Germinal center (tissue), 1 donor: ENCODE measurements at places on chromosomes 4 and X.

- DNase-seq = no peak
Observed at GRCh38 chr4:54255881-54256280, 26.8 kb downstream of the PDGFRA start.

DNA sequence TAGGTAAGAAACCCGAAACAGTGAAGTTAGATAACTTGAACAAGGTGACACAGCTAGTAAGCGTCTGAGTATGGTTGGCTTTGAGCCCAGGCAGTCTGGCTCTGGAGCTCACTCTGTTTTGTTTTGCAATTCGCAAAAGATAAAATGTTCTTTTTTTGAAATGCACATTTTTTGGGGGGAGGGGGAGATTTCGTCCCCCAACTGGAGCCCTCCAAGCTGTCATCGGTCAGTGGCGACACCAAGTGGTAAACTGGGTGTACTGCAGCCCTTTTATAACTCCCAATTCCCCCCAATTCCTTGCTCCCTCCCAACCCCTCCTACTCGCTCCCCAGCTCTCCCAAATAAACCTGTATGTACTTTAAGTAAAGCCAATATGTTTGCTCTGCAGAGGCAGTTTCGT is 2.8 kb upstream of the CLCN5 start:
- DNase-seq = peak; percentile 9

- DNase-seq = peak; percentile 75
Observed at GRCh38 chr4:185039508-185040273, 21.4 kb downstream of the HELT start.

GRCh38 chrX:20015945-20016615 is 25.2 kb upstream of the BCLAF3 start:
- no peak for DNase-seq

- DNase-seq = no peak
Observed at GRCh38 chr4:163764569-163764968, 270.1 kb downstream of the TMA16 start.

DNA sequence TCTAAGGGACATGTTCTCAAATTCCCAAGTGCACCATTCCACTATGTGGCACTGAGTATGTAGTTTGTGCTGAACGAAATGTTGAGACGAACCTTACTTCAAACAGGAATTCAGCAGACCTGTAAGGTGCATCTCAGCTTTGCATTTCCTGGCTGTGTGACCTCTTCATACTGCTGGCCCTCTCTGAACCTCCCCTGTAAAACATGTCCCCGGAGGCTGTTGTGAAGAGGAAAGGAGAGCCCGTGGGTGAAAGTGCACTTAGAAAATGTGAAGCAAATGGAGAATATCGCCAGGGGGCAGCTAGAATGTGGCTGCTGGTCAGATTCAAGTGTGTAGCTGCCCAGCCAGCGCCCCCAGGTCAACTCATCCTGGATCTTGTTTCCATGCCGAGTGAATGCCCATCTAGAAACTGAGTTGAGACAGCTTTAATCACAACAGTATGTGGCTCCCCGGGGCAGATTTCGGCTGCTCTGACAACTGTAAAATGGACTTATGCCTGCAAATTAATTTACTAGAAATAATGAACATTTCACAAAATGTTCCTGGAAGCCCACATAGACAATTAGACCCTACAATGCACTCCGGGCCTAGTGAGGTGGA is 263.3 kb downstream of the EVC2 start:
- no peak for DNase-seq

DNA sequence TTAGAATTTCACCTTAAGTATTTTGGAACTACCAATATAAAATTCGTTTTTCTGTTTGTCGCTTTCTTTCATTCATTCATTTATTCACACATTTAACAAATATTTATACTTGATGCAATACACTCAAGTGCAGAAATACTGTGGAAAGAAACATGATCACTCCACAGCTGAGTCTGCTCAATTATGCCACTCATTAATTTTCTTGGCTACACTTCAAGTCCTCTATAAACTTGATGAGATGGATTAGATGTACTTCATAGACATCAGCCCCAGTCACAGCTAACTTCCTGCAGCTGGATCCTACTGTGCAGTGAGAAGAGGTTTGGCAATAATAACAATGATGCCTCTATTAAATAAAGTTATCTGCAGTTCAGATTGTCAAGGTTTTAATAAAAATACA is 208.1 kb downstream of the PDGFC start:
- no peak for DNase-seq

GRCh38 chr4:39609454-39609931 is 29.2 kb downstream of the SMIM14 start:
- DNase-seq = no peak

DNA sequence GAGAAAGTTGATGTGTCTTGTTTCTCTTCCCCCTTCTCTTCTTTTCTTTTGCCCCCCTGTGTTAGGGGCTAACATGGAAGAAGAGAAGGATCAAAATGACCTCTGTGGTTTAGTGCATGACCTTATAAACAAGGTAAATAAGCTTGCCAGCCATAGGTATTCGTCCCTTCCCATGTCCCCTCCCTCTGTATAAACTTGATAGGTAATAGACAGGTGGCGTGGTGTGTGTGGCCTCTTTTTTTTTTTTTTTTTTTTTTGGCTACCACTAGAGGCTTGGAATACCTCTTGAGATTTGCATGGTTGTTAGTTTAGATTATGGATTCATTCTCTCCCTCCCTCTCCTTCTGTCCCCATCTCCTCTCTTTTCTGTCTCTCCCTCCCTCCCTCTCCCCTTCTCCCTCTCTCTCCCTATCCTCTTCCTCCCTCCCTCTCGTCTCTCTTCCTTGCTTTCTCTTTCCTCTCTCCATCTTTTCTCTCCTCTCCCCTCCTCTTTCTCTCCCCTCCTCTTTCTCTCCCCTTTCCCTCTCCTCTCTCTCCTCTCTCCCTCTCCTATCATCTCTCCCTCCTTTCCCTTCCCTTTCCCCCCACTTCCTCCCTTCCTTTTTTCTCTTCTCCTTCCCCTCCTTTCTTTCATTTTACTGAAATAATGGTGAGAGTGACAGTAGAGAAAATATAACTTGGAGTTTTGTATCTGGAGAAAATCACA is 134.4 kb downstream of the AFF1 start:
- no peak for DNase-seq

DNA sequence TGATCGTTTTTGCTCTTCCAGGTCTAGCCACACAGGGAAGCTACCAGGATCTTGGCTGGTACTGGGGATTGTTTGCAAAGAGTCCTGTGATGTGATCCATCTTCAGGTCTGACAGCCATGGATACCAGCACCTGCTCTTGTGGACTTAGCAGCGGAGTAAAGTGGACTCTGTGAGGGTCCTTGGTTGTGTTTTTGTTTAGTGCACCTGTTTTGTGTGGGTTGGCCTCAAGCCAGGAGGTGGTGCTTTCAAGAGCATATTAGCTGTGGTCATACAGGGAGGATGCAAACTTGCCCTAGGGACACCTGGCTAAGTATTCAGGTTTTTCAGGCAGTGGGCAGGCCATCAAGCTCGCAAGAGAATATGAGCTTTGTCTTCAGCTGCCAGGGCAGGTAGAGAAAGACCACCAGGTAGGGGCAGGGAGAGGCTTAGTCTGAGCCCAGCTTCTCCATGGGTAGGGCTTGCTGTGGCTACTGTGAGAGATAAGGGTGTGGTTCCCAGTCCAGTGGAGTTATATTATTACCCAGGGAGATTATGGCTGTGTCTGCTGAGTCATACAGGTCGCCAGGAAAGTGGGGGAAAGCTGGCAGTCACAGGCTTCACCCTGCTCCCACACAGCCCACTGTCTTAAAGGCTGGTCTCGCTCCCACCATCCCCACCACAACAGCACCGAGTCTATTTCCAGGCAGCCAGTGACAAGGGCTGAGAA is 293.7 kb downstream of the PCDH18 start:
- DNase-seq = no peak

GRCh38 chr4:48943387-48943786 is 36.8 kb upstream of the OCIAD2 start:
- DNase-seq = no peak

GRCh38 chr4:1277667-1278665 is 11.7 kb upstream of the MAEA start:
- DNase-seq = no peak

GRCh38 chr4:97359826-97360225 is 783.5 kb downstream of the STPG2 start:
- DNase-seq = no peak

DNA sequence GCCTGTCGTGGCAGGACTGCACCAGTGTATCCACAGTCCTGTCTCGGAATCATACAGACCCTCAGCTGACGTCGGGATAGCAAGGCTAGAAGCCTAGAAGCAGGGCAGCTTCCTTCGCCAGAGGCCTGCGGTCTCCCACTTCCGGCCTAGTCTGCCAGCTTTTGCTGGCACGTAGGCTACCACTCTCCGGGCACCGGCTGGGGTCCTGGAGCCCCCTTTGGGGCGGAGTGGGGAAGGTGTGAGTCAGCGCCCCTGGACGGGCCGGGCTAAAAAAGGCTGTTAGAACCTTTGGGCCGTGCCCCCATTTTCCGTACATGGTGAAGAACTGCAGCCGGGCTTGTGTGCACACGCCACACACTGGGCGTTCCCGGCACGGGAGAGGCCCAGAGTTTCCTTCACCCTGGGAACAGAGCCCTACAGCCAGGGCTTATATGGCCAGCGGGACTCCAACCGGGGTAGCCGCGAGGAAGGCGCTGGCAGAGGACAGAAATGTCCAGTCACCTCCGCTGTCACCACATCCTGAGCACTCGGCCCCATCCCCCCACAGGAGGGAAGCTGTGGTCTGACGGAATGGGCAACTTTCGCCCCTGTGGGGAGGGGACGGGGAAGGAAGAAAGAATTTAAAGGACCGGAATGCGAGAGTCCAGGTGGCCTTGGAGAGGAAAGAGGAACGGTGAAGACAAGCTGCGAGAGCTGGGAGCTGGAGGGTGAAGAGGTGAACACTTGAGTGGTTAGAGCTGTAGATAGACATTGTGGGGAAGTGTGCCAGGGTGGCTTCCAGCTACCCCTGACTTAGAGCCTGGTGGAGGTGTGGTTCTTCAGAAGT is 4.6 kb downstream of the MAGIX start:
- peak; percentile 45 for DNase-seq

GRCh38 chr4:75633846-75634245 is 3.5 kb upstream of the CDKL2 start:
- DNase-seq = no peak

DNA sequence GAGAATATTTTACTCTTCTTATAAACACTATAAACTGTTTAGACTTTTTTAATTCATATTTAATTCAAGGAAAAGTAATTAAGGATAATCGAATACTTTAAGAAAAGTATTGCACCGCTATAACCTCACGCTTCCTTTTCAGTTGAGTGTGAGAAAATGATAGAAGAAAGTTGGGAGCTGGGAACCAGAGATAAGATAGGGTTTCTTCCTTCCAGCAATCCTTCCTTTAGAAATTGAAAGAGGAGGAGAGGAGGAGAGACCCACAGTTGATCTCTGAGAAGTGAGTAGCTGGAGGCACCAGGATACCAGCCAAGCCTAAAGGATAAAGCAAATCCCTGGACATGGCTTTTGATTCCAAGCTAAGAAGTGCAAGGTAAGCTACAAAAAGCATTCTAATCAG is 242.3 kb upstream of the NOCT start:
- no peak for DNase-seq

GRCh38 chr4:87088186-87088585 is 132.2 kb downstream of the KLHL8 start:
- no peak for DNase-seq

DNA sequence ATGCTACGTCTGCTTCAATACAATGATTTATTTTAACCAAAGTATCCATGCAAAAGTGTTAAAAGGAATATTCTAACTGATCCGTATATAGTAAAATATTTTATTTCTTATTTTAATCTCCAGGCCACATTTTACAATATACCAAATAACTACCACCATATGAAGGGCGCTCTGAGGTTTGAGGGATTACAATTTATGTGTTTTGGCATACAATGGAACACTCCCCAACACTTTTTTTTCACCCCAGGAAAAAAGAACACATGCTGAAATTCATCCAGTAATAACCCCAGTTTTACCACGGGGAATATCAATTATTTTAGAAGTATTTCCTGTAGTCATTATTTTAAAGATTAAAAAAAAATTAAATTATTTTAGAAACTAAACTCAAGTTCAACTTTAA is 65.4 kb downstream of the APBB2 start:
- DNase-seq = no peak
